ENCODE measurements at places on chromosomes 5 and 9.

DNA sequence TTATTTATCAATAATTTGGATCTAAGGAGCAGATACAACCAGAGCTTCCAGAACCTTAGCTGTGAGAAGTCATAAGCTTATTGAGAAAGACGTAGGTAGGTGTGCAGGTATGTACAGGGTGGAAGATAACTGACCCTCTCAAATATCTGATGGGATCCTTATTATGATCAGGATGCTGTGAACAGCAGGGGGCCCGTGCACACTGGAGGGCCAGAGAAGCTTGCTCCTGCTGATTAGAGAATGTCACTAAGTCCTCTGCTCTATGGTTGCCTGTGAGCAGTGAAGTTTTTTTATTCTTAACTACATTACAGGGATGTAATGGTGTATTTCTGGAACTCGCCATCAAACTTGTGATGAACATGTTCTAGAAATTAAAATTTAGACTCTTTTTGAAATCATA is 108.9 kb upstream of the POU5F2 start:
- no peak for DNase-seq

GRCh38 chr9:131720330-131720729 is 19.5 kb downstream of the RAPGEF1 start:
- DNase-seq: no peak

GRCh38 chr5:171162165-171162564 is 146.9 kb upstream of the TLX3 start:
- no peak for DNase-seq

DNA sequence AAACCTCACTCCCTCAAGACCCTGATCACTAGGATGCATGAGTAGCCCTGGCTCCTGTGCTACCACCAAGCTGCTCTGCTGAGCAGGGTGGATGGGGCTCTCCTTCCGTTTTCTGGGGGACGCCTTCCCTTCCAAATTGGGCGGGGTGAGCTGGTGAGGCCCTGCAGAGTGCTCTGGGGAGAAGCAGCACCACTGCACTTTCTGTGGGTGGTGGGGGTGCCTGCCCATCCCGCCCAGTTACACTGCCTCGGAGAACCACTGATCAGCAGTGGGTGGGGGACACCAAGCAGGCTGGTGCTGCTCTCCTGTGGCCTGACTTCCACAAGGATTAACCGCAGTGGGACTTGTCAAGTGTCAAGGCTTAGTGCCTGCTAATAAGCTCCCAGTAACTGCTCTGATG is 19.0 kb downstream of the GFPT2 start:
- no peak for DNase-seq

DNA sequence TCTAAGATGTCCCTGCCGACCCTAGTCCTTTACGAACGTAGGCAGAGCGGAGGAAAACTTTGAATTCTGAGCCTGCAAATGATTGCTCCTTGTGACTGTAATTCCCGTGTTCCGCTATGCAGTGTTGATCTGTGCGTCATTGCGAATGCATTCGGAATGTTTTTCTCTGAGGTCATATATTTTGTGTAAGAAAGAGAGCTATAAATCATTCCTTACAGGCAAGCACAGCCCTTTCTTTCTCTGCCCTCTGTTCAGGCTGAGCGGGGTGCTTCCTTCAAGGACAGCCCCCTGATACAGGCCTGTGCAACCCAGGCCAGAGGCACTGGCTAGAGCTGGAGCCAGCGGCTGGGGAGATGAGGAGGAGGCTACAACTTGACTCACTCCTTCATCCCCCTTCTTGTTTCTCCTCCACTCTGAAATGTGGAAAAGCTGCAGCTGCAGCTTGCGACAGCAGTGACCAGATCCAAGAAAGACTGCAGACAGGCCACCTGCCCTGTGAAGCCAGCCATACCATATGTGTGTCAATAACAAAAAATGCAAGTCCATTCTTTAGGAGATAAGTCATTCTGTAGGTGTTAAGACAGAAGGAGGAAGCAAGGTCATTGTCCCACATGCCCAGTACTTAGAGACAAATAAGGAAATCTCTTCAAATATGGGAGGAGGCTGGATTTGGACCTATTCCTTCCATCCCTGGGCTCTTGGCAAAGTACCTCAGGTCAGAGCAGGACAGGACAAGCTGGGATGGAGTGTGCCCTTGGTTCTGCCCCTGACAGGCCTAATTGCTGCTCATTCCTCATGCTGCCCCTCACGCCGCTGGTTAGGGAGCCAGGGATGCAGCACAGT is 345.7 kb upstream of the WWC1 start:
- DNase-seq: peak; percentile 67

GRCh38 chr5:147568710-147569406 is 59.0 kb upstream of the DPYSL3 start:
- DNase-seq: no peak

DNA sequence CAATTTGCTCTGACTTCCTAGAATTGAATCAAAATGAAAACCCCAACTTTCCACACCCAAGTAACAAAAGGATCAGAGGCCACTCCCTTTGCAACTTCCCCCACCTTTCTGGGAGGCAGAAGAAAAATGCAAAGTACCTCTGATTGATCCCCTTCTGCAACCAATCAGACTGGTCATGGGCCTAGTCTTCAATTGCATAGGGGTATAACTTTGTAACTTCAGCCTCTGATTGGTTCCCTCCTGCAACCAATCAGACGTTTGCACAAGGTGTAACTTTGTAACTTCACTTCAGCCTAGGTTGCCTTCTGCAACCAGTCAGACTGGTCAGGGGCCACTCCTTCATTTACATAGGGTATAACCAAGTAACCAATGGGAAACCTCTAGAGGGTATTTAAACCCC is 38.3 kb upstream of the CNOT6 start:
- no peak for DNase-seq

- no peak for DNase-seq
These were observed 60.0 kb upstream of the MINAR2 start for GRCh38 chr5:129687941-129688340.

DNA sequence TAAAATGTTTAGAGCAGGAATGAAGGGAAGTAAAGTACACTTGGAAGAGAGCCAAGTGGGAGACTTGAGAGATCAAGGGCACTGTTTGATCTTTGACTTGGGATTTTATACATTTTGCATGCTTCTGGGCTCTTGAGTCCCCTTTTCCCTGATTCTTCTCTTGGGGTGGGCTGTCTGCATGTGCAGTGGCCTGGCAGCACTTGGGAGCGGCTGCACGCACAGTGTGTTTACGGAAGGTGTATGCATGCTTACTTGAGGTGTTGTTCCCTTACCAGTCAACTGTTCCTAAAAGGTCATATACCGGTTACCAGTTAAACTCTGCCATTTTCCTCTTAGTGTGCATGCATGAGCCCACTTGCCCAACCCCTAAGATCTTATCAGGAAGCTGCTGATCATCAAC is 377.7 kb downstream of the CYLC2 start:
- DNase-seq: no peak

GRCh38 chr5:140216478-140217074 is 41.6 kb downstream of the CYSTM1 start:
- DNase-seq: no peak

DNA sequence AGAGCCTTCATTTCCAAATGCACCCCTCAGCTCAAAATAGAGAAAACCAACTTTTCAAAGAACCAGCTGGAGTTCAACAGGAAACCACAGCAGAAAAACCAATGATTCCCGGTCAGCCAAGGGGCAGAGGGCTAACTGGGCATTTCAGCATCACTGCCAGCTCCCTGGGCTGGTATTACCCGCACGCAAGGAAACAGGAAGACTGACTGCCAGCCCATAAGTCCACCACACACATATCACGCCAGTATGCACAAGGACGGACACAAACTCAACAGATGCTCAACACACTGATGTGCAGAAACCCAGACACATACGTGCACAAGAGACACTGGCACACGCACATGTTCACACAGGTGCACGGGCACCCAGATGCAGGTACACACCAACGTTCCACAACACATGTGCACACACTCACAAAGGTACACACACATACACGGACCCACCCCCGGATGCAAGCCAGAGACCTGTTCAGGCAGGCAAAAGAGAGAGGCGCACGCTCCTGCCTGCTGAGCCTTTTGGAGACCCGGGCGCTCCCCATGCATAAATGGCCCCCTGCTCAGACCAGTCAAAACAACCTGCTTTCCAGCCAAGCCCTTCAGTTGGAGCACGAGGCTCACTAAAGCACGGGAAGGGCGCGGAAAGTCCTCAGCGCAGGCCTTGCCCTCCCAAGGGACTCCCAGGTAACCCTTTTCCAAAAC is 2.1 kb downstream of the ADAMTS2 start:
- no peak for DNase-seq

DNA sequence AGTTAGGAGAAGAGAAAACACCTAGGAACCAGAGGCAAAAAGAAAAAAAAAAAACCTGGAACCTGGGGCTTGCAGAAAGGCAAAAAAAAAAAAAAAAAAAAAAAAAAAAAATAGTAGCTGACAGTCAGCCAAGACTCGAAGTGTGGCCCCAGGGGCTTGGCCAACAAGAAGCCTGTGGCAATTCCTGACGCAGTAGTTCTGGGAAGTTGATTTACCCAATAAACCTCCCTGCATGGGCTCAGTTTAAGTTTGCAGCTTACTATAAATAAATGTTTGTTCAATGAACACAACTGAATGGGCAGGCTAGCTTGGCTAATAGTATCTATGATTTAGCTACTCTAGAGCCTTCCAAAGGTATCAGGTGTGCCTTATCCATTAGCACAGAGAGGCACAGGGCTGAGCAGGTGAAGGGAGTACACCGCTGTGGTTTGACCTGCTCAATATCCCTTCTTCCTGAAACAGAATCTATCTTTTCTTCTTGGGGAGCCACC is 21.3 kb upstream of the GLRX start:
- DNase-seq: no peak

DNA sequence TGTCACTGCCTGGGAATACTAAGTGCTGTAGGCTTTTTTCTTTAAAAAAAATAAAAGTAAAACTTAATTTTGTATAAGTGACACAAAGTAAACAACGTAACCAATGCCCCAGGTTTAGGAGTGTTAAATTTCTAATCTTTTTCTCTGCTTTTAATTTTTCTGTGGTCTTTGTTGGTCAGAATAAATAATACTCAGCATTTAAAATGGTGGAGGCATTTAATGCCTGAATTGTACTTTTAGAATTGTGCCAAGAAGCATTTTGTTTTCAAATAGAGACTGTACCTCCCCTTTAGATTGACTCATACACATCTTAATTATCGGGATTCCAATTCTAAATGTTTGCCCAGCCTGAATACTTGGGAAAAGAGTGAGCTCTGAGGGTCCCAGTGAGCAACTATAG is 1.6 kb downstream of the DMXL1 start:
- no peak for DNase-seq

- DNase-seq: no peak
These were observed 2.0 kb downstream of the RORB start for GRCh38 chr9:74499111-74499601.

- no peak for DNase-seq
These were observed 16.1 kb upstream of the FRRS1L start for GRCh38 chr9:109182940-109183798.

DNA sequence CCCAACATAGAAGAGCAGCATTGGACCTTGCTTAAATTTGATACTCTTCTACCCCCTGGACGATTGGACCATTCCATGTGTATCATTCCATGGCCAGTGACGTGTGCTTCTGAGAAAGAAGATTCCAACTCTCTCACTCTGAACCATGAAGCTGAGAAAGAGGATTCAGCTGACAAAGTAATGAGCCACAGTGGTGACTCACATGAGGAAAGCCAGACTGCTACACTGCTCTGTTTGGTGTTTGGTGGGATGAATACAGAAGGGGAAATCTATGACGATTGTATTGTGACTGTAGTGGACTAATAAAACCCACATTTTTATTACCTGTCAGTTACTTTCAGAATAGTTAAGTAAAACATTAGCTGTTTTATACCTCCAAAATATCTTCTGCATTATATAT is 7.5 kb downstream of the HSPA5 start:
- no peak for DNase-seq

- DNase-seq: no peak
These were observed 25.4 kb downstream of the GPR21 start for GRCh38 chr9:123058834-123059233.

- DNase-seq: no peak
These were observed 309.2 kb upstream of the IRX4 start for GRCh38 chr5:2191972-2192371.

GRCh38 chr5:136246122-136246521 is 53.2 kb upstream of the SMIM32 start:
- DNase-seq: no peak

- DNase-seq: no peak
These were observed 90.0 kb downstream of the PDE8B start for GRCh38 chr5:77300451-77300850.

- no peak for DNase-seq
These were observed 318.8 kb downstream of the DNAH5 start for GRCh38 chr5:13625616-13626198.

GRCh38 chr5:142133330-142134206 is 25.0 kb downstream of the NDFIP1 start:
- DNase-seq: no peak

Data from left kidney (tissue), 8 donors.